ENCODE measurements at places on chromosomes 11 and 22.

DNA sequence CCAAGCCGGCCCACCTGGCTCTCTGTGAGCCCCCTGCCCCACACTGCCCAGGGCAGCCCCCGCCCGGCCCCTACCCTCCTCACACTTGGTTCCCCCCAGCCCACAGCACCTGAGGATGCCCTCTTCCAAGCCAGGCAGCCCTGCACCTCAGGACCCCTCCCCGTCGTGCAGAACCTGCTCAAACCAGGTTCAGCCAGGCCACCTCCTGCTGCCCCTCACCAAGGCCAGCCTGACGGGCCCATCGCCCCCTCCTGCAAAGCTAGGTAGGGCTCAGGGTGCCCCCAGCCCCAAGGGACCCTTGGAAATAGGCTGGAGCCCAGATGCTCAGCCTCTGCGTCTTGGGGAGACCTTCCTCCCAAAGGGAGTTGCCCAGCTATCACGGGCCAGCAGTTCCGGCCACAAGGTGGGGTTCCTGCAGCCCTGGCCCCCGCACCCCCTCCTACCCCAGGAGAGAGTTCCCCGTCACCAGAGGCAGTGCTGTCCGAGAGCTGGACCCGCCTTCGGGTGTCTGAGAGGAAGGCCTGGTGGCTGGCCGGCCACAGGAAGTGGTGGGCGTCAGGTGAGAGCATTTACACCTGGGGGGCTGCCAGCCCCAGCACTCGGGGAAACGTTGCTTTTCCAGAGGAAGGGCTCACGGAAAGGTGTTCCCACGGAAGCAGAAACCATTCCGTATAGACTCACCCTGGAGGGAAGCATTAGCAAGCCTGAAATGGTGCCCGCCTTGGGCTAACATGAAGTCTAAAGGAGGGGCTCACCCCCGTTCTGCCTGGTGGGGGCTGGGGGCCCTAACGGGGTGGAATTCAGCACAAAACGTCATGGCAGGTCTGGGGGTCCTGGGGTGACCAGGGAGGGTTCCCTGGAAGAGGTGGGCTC is 3.2 kb upstream of the SYT8 start:
- DNase-seq, result no peak

DNA sequence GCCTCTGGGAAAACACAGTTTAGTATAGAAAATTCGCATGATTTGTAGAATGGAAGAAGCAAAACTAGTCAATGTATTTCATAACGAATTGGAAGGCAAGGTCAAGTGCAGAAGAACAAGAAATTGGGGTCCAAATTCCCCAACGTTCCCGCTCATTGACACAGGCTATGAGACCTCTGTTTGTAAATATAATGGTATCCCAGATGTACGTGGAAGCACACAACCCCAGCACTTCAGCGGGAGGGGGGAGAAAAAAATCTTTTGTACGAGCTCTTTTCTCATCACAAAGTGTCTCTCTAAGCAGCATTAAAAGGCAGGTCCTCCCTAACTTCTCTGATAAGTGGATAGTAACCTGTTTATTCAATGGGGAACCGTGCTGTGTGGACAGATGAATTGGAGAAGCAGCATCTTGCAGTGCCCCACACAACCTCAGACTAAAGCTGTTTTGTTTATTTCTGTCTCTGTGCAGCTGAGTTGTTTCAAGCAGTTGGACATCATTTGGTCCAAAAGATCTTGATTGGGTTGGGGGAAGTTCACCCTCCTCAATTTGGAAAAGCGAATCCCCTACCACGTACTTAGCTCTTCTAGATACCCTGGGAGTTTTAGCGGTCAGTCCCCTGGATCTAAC is 1.1 kb upstream of the GAB2 start:
- DNase-seq, result no peak

DNA sequence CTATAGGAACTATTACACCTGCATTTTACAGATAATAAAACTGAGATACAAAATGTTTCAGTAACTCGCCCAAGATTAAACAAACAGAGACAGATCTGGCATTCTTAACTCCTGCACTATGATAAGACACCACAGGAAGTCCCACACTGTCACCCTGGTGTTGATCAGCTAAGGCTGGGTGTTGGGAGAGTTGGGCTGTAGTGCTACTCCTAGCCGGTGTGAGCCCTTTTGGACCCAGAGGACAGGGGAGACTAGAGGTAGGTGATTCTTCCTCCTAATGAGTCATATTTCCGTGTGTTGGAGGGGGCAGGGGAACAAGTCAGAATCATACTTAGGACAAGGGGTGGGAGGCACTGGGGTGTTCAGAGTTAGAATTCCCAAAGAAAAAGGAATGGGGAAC is 353.2 kb upstream of the TENM4 start:
- DNase-seq, result no peak

- no peak for DNase-seq
Observed at GRCh38 chr11:71119656-71120269, 132.6 kb downstream of the SHANK2 start.

GRCh38 chr11:31877083-31877482 is 66.0 kb upstream of the PAX6 start:
- no peak for DNase-seq

- no peak for DNase-seq
Observed at GRCh38 chr22:32733196-32733768, 68.2 kb upstream of the TIMP3 start.

- no peak for DNase-seq
Observed at GRCh38 chr22:28833276-28833923, 33.0 kb upstream of the XBP1 start.

GRCh38 chr11:132050049-132050448 is 679.6 kb downstream of the NTM start:
- DNase-seq, result no peak

GRCh38 chr11:64842851-64843685 is 1.4 kb downstream of the CDC42BPG start:
- no peak for DNase-seq

DNA sequence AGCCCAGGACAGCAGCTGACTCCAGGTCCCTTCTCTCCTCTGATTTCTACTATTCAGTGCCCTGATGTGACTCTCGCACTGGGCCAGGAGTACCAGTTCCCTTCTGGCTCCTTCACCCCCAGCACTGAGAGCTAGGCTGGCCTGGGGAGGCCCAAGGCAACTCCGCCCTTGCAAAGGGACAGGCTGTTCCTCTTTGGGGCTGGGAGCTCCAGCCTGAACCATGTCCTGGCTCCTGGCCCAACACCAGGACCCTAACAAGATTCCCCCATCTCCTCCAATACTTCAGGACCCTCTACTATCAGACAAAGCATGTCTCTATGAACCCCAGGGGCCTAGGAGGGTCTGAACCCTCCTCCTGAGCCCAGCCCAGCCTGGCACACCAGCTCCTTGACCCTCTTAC is 12.5 kb downstream of the CREB3L1 start:
- DNase-seq, result no peak

GRCh38 chr11:69516526-69516925 is 35.1 kb downstream of the LINC01488 start:
- DNase-seq, result no peak

GRCh38 chr11:2687223-2687530 is 12.6 kb downstream of the KCNQ1OT1 start:
- no peak for DNase-seq

GRCh38 chr11:69494851-69495250 is 13.4 kb downstream of the LINC01488 start:
- no peak for DNase-seq

DNA sequence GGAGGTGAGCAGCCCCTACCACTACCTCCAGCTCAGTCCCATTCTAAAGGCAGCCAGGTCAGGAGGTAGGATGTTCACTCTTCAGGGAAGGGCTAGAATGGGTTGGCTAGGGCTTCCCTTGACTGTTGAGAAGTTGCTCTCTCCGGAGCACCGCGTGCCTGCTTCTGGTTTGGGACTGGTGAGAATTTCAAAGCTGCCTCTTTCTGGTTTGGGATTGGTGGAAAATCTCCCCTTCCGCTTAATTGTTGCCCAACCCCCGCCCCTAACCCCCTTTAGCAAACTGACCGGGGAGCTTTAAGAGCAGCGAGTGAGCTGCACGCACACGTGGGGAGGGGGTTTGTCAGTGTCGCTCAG is 686 bp downstream of the USP2 start:
- DNase-seq, result no peak

DNA sequence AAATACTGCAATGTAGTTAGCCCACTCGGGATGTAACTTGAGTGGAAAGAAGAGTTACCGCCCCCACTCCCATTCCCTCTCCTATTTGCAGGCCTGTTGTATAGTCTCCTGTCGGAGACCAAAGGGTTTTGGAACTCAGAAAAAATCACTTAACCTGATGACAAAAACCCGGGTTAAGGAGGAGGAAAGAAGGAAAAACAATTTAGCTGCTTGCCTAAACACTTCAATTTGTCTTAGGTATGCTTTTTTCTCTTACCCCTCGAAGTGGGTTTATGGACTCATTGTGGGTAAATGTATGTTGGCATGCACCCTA is 2.2 kb downstream of the YAP1 start:
- DNase-seq, result no peak

- no peak for DNase-seq
Observed at GRCh38 chr11:70078781-70079616, 882 bp downstream of the ANO1 start.

- no peak for DNase-seq
Observed at GRCh38 chr11:120918257-120918656, 105.6 kb upstream of the TBCEL start.

GRCh38 chr11:66068154-66068821 is 1.8 kb upstream of the PACS1 start:
- DNase-seq, result peak; percentile 62

GRCh38 chr11:44870181-44870580 is 80.5 kb downstream of the TP53I11 start:
- no peak for DNase-seq

GRCh38 chr11:101128571-101129202 is 926 bp downstream of the PGR start:
- DNase-seq, result no peak

DNA sequence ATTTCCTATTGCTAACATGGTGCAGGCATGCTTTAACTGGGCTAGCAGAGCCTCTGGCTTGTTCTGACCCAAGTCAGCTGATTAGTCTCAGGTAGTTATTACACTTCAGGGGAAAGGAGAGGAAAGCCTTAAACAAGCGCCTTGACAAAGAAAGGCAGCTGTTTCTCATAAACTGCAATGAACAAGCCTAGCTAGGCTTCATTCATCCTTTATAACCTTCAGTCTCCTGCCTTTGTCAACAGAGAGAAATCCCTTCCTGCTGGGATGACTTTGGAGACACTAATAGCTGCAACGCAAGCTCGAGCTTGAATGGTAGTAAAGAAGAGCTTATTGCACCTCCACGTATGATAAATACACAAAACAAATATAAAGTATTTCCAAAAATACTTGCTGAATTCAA is 68.4 kb downstream of the CCDC34 start:
- DNase-seq, result no peak

GRCh38 chr11:62921201-62921572 is at the start of gene CHRM1:
CHRM1 (minus strand) TSS chr11:62921363; CDS start chr11:62911100, 10,263 bp downstream.
- DNase-seq, result no peak
